ENCODE measurements at places on chromosomes 7 and 10. TPM values are rescaled to one million over a fixed set of nuclear protein-coding genes. Genes with fewer than 3 reads are reported as not detected.

The BEND7 gene
- 13.3 TPM for total RNA-seq

DNA sequence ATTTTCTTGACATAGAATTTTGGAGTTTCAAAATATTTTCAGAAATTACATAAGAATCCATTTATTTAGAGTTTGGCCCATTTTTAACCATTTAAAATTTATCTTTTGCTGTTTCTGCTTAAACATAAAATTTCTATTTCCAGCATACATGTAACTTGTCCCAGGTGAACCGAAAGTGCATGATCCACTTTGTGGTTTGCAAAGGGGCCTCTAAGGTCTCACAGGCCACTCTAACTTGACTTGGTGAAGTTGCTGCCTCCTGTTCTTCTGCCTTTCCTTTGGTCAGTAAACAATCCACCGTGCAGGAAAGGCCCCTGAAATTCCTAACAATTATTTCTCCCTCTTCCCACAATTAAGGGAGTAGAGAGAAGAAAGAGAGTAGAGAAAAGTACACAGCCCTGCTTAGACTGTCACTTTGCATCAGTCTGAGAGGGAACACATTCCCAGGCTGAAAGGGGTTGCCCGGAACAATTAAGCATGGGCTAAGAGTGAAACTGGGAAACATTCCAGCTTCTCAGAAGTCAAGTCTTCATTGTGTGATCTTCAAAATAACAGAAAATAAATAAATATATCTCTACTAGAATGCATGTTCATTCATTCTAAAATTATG is 79.5 kb upstream of the SEMA3A start:
- no peak for DNase-seq

GRCh38 chr10:99161165-99161564 is 74.5 kb downstream of the HPSE2 start:
- no peak for DNase-seq

The WNT8B gene
- not detected for total RNA-seq

- DNase-seq, result no peak
Observed at GRCh38 chr10:128744092-128744491, 617.9 kb upstream of the MKI67 start.

The OPALIN gene
- total RNA-seq, result not detected

DNA sequence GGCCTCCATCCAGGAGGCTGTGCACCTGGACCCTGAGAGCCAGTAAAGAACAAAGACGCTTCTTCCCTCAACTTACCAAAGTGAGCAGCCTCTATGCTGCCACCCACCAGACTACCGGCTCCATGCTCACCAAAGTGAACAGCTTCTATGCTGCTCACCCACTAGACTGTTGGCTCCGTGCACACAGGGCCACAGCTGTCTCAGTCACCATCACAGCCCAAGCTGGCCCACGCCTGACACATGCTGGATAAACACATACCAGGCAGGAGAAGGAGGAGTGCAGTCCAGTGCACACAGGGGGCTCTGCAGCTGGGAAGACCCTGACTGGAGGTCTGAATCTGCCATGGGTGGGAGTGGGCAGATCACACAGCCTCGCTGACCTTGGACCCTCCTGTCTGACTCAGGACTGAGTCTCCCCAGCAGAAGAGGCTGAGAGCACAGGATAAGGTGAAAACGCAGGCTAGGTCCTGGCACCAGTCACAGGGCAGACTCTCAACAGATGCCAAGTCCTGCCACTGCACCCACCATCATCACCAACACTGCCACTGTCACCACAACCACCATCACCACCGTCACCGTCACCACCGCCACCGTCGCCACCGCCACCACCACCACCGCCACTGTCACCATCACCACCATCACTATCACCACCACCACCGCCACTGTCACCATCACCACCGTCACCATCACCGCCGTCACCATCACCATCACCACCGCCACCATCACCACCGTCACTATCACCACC is 130.9 kb downstream of the MAD1L1 start:
- no peak for DNase-seq

GRCh38 chr10:59908808-59909143 is 2.4 kb upstream of the CCDC6 start:
- DNase-seq, result no peak

DNA sequence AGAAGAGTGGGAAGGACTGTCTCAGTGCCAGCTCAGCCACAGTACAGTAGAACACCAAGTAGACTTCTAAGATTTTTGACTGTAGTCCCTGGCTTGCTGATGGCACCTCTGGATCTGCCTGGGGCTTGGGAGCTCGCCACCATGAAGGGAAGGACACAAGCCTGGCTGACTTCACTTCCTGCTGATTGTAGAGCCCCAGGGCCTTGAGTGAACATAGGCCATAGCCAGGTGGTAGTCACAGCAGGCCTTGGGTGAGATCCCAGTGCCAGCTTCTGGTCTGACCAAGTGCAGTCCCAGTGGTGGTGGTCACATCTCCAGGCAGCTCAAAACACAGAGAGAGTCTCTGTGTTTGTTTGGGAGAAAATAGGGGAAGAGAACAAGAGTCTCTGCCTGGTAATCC is 57.6 kb upstream of the HBP1 start:
- no peak for DNase-seq

DNA sequence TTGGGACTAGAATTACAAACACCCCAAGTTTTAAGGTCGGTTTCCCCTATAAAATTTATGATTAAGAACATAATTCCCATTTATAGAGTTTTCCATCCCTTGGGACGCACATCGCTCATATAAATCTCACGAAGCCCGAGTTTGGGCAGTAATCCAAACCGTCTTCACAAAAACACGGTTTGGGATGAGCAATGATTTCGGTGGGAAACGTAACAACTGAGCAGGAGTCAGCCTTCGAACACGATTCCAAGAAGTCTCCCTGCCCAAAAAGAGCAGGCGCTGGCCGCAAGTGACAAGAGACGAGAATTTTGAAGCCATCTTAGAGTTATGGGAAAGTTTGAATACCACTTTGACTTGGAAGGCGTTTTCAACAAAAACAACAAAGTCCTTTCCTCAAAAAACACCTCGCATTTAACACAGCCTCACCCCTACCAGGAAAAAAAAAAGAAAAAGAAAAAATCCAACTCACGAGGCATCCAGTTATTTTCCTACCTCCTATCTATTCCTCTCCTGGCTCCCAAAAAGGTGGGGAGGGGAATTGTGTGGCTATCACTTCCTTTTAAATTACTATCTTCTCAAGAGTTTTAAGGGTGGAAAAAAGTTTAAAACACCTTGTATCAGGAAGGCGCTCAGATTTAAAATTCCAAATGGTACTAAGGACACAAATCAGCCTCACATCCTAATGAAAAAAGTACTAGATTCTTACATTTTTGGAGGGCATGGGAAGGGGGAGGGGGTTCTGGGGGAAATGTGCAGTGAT is 1.6 kb downstream of the SEPHS1 start:
- peak; percentile 32 for DNase-seq

The CYP2W1 gene
- total RNA-seq, result not detected

The WNT16 gene
- not detected for total RNA-seq

The LLCFC1 gene
- total RNA-seq, result not detected

The ZNF425 gene
- total RNA-seq, result 2.9 TPM

The IFIT3 gene
- total RNA-seq, result 11.3 TPM

DNA sequence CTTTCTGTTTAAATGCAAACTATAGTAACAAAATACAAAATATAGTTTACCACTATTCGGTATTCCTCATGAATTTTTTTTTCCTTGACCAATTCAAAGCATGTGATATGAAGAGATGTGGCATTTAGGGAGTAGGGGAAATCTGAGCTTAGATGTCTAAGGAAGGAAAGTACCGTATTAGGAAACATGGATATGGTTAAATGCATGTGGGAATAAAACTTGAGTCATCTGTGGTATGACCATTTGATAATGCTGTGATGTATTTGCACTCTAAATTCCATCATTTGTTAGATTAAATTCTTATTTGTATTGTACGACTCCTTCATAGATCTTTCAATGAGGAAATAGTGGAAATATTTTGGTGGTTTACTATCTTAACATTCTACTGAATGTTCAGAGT is 19.7 kb downstream of the AHR start:
- DNase-seq, result no peak

The KLLN gene
- not detected for total RNA-seq

DNA sequence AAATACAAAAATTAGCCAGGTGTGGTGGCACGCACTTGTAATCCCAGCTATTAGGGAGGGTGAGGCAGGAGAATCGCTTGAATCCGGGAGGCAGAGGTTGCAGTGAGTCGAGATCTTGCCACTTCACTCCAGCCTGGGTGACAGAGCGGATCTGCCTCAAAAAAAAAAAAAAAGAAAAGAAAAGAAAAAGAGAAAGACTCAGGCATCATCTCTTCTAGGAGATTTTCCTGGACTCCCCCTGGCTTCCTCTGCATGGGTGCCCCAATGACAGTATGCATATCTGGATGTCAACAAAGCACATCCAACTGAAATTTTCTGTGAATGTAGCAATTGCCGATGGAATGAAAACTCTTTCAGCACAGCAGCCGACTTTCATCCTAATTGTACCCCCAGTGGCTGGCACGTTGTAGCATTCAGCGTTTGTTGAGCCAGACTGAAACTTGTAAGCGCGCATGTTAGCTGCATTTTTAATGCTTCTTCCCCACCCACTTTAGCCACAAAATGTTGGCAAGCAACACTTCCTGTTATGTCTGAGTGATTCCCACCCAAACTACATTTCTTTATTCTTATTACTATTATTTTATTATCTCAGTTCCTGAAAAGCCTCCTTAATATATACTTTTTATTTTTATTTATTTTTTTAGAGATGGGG is 70.2 kb downstream of the PRTFDC1 start:
- DNase-seq, result no peak

GRCh38 chr10:48273741-48274140 is 755 bp downstream of the FRMPD2 start:
- peak; percentile 33 for DNase-seq

DNA sequence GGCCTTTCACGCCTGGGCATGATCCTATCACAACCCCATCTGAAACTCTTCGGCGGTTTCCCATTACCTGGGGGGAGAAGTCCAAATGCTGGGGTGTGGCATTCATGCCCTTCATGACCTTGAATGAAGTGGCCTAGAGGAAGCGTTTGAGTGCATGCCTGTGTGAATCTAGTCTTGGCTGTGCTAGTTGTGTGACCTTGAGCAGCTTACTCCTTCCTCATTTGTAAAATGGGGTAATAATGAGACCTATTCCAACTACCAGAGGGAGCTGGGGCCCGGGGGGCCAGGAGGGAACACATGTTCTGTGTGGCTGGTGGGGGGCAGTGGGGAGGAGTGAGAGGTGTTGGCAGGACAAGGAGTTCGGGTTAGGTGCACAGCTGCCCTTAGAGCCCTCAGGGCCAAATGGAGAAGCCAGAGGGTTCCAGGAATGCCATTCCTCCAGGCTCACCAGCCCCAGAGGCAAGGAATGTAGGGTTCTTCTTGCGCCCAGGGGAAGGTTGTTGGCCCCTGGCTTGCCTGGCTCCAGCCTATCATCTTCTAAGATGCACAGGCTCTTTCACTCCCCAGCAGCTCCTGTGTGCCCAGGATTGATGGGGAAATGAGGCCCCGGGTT is 21.3 kb upstream of the TBRG4 start:
- no peak for DNase-seq

DNA sequence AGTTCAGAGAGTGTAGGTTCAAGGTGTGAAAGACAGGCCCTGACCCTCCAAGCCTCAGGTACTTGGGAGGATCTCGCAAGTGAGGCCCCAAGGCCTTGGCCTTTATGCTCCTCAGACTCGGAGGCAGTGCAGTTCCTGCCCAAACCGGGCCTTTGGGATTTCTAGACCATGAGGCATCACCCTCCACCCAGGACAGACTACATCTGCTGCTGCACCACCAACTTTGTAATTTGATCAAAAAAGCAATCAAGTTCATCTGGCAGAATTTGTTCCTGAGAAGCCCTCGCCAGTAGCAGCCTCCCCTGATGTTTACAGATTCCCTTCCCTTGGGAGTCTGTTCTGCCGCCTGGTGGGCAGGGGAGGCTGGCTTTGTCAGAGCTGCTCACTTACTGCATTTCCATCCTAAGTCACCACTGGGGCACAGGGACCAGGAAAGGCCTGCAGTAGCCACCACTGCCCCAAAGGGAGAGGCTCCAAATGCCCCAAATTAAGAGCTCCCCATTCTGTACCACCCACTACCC is 2.1 kb downstream of the CAMK2G start:
- no peak for DNase-seq
